Stimulated activated CD4-positive, alpha-beta T cell treated with anti-CD3 and anti-CD28 coated beads, TNF-alpha, amount 100 ng/mL, for 48 hours (primary cell): ENCODE measurements at places on chromosomes 7 and 10.

GRCh38 chr10:65660006-65660405 is 1265.8 kb upstream of the LRRTM3 start:
- DNase-seq: no peak

DNA sequence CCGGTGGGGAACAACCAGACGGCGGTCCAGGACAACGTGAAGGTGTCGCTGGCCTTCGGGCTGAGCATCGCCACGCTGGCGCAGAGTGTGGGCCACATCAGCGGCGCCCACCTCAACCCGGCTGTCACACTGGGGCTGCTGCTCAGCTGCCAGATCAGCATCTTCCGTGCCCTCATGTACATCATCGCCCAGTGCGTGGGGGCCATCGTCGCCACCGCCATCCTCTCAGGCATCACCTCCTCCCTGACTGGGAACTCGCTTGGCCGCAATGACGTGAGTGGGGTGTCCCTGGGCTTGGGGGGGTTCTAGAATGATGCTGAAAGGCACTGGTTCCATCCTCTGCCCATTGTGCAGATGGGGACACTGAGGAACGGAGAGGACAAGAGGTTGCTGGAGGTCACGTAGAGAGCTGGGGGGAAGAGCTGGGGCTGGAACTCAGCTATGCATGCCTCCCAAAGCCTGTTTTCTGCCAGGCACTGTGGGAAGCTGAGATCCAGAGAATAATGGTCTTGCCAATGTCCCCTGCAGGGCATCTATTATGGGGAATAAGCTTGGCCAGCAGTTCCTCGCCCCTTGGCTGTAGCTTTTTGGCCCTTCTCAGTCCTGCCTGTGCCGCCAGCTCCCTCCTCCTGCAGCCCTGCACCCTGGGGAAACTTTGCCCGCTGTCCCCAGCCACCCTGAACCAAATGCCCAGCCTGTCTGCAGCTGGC is 523 bp downstream of the AQP1 start:
- no peak for DNase-seq

GRCh38 chr10:71043858-71044257 is 155.5 kb upstream of the PCBD1 start:
- no peak for DNase-seq

DNA sequence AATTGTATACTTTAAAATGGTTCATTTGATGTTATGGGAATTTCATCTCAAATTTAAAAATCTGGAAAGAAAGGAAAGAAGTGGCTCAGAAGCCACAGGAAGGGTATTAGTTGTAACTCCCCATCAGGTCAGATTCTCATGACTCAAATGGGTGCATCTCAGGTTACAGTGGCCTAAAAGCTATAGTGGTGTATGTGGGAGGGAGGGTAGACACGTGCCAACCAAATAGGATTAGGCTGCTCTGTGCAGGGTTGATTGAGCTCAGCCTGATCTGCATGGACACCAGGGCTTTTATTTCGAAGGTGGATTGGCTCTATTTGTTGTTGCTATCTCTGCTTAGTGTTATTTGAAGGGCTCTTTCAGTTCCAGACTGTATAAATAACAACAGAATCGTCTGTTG is 121.5 kb upstream of the PRR15 start:
- no peak for DNase-seq

- DNase-seq: no peak
Observed at GRCh38 chr10:126015413-126015812, 119.0 kb downstream of the FANK1 start.

GRCh38 chr7:40916813-40917212 is 782.0 kb downstream of the SUGCT start:
- DNase-seq: no peak

DNA sequence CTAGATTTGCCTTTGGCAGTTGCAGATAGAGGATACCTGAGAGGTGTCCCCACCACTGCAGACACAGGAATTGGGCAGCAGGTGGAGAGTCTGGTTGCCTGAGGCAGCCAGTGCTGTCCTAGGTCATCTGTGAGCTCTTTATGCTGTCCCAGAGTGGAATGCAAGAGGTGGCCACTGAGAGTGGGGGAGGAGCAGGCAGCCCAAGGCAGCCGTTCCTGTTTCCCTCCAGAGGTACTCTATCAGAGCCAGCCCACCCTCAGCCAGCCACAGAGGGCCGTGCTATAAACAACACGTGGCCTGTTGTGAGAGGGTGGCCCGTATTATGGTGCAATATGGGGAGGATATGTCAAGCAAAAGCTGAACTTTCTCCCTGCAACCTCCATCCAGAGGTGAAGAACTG is 8.5 kb downstream of the LRRC18 start:
- DNase-seq: no peak

DNA sequence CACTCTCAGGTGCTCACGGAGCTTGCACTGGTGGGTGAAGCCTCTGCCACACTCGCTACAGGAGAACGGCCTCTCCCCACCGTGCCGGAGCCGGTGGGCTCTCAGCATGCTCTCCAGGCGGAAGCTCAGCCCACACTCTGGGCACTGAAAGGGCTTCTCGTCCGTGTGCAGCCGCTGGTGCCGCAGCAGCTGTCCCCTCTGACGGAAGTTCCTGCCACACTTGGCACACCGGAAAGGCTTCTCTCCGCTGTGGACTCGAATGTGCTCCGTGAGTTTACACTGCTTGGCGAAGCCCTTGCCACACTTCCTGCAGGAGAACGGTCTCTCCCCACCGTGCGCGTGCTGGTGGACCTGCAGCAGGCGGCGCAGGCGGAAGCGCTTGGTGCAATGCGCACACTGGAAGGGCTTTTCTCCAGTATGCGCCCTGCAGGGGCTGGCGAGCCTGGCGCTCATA is 19.3 kb downstream of the ZNF786 start:
- no peak for DNase-seq

- DNase-seq: no peak
Observed at GRCh38 chr7:157522189-157522588, 185.4 kb downstream of the DNAJB6 start.

- no peak for DNase-seq
Observed at GRCh38 chr10:62045765-62046521, 144.4 kb downstream of the ARID5B start.

DNA sequence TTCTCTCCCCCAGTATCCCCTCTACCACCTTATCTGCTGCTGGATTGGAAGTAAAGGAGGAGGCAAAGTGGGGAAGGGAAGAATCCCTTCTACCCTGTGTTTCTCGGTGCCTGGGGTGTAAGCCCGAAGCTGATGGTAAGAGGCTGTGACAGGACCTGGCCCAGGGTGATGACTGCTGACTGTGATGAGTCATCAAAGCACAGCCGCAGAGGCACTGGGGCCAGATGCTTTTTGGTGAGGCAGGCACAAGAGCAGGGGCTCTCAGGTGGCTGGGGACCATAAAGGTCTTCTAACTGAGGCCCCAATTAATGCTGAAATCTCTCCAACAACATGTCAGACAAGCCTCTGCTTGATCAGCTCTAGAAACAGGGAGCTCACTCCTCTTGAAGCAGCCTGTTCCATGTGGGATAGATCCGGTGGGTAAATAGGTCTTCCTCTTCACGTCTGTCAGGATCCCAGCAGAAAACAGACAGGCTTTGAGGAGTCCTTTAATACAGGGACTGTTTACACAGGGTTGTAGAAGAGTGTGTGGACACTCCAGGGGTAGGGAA is 86.1 kb upstream of the PCBD1 start:
- DNase-seq: no peak

DNA sequence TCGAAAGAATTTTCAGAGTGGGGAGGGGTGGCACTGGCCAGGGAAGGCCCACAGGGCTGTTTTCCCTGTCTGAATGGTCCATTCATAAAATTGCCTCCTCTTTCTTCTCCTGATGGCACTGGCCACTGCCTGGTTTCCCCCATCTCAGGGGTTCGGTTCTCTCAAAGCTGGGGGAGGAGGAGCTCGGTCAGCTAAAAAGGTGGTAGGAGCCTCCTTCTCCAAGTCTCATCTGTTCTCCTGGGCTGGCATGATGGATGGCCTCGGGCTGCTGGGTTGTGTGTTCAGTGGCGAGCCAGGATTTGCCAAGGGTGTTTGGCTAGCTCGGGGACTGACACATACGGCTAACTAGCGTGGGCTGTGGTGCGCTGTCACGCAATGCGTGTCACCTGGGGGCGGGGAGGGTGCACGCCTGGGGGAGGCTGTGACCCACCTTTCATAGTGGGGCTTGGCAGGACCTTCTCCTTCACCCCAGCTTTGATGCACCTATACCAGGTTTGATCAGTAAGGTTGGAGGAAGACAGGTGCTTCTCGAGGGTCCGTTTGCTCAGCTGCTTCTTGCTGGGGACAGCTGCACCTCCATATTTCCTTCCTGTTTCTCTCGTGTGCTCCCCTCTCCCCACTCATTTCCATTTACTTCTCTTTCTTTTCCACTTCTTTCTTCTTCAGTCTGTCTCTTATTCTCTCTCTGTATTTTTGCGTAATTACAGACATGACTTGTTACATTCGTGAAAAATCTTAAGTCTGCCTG is 36.3 kb downstream of the RBM20 start:
- DNase-seq: no peak

DNA sequence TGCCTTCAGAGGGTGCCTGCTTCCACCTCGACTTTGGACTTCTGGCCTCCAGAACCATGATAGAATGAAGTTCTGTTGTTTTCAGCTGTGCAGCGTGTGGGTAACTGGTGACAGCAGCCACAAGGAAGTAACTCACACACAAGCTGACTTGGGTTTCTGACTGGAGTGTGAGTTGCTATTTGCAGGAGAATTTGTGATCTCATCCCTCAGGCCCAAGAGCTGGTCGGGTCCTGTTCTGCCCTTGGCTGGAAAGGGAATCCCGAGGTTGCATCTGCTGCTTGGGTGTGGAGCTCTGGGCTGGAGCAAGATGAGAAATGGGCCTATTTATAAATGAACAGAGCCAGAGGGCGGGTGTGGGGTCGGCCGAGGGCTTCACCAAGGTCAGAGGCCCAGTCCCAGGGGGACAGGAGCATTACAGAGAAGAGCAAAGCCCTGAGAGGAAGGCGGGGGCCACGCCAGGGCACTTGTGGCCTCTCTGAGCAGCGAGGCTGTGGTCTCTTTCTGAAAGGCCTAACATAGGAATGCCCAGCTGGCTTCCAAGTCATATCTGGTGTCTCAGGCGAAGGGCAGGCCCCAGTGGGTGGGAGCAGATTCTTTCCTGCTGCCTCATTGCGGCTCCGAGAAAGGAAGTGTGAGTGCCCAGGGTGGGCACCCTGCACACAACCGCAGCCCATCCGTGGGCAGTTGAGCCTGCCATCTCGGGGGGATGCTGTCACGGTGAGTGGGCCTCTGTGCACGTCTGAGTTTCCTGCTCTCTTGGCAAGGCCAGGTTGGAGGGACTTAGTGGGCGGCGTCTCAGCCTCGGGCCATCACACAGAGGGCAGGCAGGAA is 26.5 kb upstream of the C10orf71 start:
- DNase-seq: no peak

GRCh38 chr10:52484206-52485065 is 170.4 kb downstream of the DKK1 start:
- no peak for DNase-seq

DNA sequence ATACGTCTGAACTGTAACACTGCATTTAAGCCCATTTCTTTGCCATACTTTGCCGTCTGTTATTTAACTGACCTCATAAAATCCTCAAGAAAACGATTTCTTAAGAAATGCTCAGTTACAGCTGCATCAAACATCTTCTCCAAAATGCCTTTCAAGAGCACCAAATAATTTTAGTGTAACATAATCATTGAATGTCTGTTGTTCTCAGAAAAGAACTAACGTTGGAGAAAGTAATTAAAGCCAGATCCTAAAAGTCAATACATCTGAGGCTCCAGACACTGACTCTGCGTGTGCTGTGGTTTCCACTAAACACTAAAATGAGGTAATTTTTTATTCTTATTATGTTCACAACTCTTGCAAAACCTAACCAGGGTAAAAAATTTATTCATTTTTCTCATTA is 63.7 kb upstream of the LRRC17 start:
- DNase-seq: no peak

DNA sequence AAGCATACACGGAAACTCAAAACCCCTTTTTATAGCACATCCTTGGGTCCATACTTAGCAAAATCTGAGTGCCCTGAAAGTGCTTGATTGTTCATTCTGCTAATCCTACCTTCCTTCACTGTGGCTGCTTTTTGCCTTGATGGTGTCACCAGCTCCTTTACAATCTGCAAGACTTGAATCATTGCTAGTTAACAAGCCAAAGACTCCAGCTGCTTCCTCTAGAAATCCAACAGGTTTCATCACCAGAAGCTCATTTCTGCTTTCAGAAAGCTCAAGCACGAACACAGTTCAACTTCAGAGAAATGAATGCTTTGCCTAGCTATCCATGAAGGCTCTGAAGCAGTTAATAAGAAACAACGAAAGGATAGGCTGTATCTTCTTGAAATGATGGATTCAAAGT is 38.0 kb downstream of the USP6NL start:
- no peak for DNase-seq

DNA sequence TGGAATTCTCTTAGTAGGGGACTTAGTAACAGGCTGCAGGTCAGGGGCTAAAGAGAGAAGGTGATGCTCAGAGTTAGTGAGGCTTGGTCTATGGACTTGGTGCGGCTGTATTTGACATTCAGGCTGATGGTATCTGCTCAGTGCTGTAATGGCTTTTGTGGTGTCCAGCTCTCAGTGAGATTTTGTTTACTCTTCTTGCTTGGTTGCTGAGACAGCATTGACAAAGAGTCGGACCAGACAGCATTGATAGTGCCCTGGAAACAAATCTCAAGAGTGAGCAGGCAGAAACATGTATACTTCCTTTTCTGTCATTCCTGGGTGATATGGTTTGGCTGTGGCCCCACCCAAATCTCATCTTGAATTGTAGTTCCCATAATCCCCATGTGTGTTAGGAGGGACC is 202.0 kb downstream of the STK31 start:
- no peak for DNase-seq

DNA sequence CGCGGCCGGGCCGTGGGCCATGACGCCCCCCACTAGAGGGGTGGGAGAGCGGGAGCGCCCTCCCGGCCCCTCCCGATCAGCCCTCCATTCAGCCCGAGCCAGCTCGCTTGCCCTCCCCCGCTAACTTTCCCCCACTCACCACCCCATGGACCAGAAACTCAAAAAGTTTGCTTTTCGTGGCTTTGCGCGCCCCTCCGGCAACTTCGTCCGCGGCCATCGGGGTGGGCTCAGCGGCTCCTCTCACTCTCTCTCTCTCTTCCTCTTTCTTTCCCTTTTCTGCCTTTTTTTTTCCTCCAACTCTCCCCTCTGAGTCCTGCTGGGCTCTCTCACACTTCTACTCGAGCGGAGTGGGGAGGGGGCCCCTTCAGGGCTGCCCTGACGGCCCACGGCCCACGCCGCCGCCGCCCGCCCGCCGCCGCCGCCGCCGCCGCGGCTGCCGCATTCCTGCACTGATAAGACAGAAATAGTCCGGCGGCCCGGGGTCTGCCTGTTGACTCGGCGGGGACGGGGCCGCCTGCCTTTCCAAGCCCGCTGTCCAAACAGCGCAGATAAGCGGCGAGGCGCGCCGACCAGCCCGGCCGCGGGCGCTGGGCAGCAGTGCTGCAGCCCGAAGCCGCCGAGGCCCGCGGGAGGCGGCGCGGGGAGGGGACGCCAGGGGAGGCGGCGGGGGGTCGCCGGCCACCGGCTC is at the start of gene SMARCD3:
SMARCD3 (minus strand) TSS at position 349 of the 688 bp plus-strand sequence; CDS start at position 217, 132 bp downstream.
- DNase-seq: no peak

GRCh38 chr10:125802739-125803138 is 20.3 kb downstream of the UROS start:
- DNase-seq: no peak
